ENCODE measurements at places on chromosomes 6 and 20.

DNA sequence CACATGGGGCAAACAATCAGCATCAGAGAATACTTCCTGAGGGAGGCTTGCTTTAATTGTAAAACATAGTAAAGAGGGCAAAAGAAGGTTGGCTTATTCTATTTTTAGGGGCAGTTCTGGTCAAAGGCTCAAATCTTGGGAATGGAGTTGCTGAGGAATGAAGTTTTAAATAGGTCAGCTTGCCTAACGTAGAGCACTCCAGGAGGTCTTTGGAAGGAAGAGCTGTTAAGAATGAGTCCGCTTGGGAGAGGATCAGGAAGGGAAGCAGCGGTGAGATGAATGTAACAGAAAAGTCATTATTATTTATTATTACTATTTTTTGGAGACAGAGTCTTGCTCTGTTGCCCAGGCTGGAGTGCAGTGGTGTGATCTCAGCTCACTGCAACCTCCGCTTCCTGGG lies 108.7 kb downstream of the ZFAND3 start:
- DNase-seq, result no peak

- DNase-seq, result no peak
Measured at GRCh38 chr6:5998711-5999687, 7.7 kb downstream of the NRN1 start.

- DNase-seq, result no peak
Measured at GRCh38 chr20:51353491-51353890, 189.0 kb downstream of the NFATC2 start.

DNA sequence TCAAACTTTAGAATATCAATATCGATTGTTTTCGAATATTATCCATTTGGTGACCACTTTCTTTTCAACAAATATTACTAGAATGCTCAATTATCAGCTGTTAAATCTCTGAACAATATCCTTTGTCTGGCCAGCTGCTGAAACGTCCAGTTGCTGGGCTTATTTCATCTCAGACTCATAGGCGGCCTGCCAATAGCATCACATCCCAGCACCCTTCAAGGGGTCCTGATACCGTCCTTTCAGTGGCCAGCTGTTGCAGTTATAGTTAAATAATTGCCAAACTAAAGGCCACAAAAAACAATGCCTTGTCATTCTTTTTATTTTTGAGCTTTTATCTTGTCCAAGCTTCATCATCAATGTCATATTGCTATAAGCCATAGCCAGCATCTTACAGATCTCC lies 1006.8 kb upstream of the MANEA start:
- no peak for DNase-seq

DNA sequence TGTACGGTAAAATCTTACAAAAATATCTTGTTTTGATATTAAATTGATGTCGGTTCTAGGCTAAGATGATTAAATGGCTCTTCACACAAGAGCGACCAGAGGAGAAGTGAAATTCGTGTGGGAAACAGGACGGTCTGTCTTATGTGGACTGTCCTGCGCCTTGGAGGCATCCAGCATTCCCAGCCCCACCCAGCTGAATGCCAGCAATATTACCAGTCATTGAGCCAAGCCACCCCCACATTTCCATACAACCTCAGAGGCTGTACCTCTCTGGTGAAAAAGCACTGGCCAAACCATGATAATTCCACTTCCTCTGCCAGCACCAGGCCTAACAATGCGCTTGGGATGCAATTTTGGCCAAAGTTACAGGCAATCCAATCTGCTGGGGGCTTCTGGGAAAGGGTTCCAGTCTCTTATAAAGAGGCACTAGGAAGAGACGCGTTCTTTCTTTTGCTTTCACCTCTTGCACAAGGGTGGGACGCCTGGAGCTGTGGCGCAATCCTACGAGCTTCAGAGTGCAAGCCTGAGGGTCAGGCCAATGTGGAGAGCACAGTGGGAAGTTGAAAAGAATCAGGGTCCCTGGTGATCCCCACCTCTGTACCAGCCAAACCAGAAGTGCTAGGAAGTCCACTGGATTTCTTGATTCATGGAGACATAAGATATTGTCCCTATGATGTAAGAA lies 213.1 kb downstream of the PREX1 start:
- no peak for DNase-seq

DNA sequence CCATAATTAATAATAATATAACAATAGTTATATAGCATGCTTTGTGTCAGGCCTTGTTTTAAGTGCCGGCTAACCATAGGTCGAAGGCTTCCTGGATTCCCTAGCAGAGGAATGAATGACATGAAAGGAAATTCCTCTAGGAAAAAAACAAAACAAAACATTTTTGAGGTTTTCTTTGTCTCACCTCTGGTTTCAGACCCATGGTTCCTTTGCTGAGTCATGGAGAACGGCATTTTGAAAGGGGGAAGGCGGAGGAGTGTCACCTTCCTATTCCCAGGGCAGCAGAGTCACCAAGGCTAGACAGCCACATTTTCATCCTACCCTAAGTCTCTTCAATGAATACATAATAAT lies 25.3 kb upstream of the CCND3 start:
- peak; percentile 67 for DNase-seq

DNA sequence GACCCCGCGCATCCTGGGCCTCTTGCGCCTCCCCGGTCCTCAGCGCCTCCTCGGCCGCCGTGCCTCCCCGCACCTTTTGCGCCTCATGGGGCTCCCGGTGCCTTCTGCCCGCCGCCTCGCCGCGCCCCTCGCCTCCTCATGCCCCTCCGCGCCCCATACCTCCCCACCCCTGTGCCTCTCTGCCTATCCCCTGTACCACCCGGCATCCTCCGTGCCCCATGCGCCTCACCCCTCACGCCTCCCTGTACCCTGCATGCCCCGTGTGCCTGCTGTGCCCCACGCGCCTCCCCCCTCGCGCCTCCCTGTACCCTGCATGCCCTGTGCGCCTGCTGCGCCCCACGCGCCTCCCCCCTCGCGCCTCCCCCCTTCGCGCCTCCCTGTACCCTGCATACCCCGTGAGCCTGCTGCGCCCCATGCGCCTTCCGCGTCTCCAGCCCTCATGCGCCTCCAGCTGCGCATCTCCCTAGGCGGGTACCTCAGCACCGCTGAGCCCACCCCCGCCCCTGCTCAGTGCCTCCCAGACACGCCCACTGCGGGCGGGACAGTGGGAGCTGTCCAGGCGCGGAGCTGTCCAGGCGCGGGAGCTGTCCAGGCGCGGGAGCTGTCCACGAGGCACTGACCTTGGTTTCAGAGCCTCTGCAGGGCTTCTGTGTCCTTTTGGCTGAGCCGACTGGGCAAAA lies 37.1 kb downstream of the IGF2R start:
- no peak for DNase-seq

DNA sequence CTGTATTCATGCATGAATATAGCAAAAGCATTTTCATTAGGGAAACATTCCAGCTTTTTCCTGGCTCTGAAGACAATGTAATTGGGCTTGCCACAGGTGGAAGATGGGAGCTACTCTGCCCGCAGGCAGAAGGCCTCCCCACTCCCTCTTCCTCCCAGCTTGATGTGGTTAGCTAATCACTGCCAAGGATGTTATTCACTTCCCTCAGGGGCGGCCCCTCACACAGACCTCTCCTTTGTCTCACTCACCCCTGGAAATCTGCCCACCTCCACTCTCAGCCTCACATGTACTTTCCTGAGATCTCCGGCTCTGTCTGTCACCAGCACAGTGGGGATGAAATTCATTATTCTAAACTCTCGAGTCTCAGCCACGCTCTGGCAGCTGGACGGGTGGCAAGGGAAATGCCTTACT lies 100.7 kb downstream of the ANKRD60 start:
- peak; percentile 96 for DNase-seq

DNA sequence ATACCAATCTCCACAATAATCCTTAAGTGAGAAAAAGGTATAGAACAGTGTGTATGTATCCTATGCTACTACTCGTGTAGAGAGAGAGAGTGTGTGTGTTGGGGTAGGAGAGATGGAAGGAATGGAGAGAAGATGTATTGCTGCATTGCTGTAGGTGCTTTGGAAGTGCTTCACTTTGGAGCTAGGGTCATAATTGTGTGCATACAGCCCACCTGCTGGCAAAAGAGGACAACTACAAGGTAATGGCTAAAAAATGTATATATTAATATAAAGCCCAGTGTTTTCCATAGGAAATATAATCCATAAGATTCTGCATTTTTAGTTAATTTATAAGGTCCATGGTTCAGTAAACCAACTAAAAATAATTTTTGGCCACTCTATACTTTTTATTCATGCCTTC lies 36.1 kb downstream of the SERAC1 start:
- DNase-seq, result peak; percentile 30

- DNase-seq, result no peak
Measured at GRCh38 chr20:54526801-54527200, 51.4 kb downstream of the DOK5 start.

DNA sequence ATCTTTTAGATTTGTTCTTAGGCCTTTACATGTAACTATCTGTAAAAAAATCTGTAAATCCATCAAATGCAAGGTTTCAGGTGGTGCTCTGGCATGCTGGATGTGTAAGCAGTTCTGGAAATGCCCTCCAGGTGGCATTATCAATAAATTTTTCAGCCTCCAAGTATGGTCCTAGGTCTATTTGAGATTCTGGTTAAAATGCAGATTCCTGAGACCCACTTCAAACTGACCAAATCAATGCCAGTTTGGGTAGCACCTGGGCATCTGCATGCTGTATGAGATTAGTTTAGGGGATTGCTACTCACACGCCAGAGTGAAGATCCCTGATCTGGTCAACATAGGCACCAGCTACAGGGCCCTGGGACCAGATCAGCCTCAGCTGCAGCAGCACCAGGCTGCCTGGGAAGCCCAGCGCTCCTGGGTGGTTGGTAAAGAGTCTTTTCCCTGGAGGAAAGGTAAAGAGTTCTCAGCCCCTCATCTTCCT lies 507.3 kb upstream of the CITED2 start:
- no peak for DNase-seq

DNA sequence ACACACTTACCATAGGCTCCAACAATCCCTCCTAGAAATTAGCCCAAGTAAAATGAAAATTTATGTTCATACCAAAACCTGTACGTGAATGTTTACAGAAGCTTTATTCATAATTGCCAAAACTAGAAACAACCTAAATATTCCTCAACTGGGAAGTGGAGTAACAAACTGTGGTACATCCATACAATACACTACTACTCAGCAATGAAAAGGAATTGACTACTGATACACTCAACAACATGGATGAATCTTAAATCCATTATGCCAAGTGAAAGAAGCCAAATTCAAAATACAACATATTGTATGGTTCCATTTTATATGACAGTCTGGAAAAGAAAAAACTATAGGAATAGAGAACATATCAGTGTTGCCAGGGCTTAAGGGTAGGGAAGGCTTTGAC lies 19.7 kb upstream of the MMP24 start:
- DNase-seq, result no peak

- DNase-seq, result no peak
Measured at GRCh38 chr20:41436679-41437078, 70.1 kb upstream of the EMILIN3 start.

DNA sequence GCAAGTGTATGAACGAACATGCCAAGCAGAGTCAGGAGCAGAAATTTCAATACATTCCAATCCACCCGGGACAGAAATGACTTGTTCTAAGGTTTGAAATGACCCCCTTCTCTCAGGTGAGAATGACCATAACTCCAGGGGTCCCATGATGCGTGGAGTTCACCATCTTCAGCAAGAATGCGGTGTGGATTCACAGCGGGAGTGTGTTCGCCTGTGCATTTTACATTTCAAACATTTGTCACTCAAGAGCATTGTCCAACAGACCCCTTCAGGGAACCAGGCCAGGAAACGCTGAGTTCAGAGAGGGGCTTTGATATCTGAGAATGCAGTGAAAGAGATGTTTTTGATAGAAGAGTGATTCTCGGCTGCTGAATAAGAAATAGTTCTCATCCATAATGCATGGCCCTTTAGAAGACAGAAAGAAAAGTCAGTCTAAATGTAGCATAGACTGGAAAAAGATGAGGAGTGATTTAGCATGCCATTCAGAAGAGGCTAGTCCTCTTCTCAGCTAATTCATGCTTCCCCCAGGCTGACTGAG lies 200.3 kb upstream of the KCNG1 start:
- DNase-seq, result no peak

DNA sequence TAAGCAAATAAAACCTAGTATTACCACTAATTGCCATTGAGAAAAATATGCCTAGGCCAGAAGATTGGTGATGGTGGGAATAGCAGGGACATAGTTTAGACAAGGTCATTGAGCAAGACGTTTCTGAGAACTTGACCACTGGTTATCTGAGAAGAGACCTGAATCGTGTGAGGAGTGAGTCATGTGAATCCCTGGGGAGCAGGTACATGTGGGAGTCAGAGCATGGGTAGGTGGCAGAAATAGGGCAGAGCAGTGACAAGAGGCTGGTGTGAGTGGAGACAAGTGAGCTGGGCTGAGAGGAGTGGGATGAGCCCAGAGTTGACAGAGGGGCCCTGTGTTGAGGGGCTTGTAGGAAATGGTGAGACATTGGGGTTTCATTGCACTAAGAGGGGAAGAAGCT lies 16.4 kb downstream of the MICA start:
- DNase-seq, result no peak

- no peak for DNase-seq
Measured at GRCh38 chr20:37265152-37265551, 3.5 kb upstream of the GHRH start.

DNA sequence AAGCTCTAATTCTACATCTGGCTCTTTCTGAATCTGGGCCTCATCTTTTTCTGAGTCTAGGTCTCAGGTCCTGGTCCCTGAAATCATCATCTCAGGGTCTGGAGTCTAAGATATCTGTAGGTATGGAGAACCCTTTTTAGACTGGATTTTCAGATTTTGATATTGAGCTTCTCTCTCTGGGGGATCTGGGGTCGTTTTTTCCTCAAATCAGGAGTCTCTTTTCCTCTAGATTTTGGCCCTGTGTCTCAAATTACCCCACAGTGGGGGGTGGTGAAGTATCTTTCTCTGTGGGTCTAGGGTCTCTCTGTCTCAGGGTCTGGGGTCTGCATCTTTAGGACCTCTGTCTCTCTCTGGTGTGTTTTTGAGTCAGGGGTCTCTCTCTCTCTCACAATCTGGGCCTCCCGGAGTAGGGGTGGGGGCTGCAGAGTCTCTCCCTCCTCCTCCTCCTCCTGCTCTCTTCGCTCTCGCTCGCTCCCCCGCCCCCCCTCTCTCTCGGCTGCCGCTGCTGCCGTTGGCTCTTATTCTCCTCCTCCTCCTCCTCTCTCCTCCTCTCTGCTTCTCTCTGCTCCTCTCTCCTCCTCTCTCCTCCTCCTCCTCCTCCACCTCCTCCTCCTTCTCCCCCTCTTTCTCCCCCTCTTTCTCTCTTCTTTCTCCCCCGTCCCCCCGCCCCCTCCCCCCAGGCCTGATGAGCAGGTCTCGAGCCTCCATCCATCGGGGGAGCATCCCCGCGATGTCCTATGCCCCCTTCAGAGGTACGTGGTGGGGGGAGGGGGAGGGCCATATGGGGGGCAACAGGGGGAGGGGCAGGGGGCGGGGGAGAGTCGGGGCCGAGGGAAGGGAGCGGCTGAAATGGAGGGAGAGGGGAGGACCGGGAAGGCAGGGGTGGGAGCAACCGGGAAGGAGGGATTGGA lies at the start of gene SYNGAP1:
TSS of gene SYNGAP1 (plus strand) at position 486 of the 911 bp plus-strand sequence. CDS start at position 686, 200 bp downstream.
- no peak for DNase-seq

DNA sequence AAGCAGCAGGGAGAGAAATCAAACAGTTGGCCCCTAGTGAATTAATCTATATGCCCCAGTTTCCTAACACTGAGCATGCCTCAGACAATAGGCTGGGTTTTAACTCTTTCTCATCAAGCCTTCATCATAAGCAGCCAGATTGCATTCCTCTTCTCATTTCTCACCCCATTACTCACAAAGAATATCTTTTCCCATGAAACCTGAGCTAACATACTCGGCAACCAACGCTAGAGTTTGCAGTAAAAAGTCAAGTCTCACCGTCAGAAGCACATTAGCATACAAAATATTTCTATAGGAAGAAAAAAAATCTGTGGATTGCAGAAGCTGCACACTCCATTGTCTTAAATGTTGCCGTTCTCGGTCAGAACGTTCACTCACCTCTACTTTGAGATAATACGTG lies 429.9 kb upstream of the ARID1B start:
- DNase-seq, result no peak

Data from HTR-8/SVneo (cell line).